ENCODE measurements at places on chromosomes 6 and 20.
A peak's percentile ranks its signal among the peaks of the same experiment; 100 is the strongest.

DNA sequence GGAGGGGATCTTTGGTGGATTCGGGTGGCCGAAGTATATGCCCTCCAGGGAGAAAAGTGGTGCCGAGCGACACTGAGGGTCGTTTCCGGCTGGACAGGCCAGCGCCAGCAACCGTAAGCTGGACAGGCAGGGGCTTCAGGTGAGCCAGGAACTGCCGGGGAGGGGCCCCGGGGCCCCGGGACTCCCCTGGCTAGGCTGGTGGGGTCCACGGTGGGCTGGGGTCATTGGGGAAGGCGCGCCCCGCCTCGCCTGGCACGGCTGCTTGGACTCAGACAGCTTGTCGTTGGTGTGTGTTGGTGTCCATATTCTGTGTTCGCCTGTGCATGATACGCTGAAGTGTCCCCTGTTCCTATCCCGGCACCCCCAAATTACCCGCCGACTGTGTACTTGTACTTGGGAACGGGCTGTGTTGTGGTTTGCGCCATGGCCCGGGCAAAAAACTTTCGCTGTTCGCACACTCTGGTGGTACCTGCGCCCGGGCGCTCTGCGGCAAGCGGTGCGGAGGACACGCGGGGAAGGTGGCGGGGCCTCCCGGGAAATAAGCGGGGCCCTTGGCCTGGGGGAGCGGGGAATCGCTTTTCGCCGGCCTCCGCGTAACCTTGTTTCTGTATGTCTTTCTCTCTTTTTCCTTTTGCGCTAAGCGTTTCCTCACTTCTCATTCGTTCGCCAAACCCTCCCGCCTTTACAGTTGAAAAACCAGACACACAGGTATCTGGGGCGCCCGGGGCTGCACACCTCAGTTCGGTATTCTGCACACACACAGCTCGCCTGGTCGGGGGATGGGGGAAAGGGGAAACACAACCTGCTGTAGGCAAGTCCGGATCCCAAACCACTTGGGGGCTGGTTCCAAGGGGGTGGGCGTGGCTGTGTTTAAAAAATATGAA, 3.2 kb downstream of the GNAS start:
- no peak for DNase-seq

GRCh38 chr20:801678-802077, 31.8 kb upstream of the FAM110A start:
- no peak for DNase-seq

DNA sequence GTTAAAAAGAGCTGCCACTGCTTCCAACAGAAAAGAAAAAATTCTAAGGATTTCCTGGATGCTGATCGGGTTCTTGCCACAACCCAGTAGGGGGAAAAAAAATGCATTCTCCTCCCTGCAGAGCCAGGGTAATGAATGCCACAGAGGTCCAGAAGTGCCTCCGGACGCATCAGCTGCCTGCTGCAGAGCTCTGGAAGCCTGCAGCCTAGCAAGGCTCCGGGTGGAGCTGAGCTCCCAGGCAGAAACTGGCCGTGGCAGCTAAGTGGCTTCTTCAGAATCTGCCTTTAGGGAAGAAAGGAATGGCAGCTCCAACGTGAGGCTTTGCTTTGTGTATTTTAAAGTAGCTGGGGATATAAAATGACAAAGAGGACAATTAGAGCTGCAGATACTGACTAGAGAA, 155.0 kb downstream of the CFAP61 start:
- DNase-seq: no peak

GRCh38 chr20:6940876-6941275, 173.4 kb downstream of the BMP2 start:
- no peak for DNase-seq

GRCh38 chr20:63567386-63568169, 6.5 kb downstream of the HELZ2 start:
- DNase-seq: peak; percentile 81

GRCh38 chr6:82264321-82264720, 16.8 kb upstream of the IBTK start:
- no peak for DNase-seq

DNA sequence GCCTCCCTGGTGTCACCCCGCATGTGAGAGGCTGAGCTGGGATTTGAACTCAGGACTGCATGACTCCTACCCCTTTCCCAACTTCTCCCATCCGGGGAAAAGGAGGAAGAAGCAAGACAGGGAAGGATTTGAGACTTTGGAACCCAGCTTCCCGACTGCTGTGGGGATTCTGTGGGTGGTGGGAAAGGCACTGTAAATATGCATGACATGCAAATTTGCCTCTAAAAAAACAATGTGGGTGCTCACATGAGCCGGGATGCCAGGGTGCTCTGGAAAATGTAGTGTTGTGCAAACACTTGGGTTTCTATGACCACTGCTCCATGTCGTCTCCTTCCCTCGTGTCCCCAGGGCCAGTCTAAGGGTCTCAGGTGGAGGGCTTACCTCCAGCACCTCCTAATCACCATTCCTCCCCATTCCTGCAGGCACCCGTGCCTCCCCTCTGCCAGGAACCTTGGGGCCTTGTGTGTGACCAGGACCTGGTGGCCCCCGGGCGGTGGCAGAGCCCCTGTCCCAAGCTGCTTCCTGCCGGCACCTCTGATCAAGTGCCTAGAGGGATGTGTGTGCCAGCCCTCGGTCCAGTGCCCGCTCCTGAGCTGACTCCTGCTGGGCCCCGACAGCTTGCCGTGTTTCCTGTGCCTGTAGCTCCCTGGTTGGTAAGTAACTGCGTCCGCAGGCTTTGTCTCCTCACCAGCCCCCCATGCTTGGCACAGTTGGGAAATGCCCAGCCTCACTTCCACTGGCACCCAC, 60.7 kb downstream of the DLGAP4 start:
- no peak for DNase-seq

DNA sequence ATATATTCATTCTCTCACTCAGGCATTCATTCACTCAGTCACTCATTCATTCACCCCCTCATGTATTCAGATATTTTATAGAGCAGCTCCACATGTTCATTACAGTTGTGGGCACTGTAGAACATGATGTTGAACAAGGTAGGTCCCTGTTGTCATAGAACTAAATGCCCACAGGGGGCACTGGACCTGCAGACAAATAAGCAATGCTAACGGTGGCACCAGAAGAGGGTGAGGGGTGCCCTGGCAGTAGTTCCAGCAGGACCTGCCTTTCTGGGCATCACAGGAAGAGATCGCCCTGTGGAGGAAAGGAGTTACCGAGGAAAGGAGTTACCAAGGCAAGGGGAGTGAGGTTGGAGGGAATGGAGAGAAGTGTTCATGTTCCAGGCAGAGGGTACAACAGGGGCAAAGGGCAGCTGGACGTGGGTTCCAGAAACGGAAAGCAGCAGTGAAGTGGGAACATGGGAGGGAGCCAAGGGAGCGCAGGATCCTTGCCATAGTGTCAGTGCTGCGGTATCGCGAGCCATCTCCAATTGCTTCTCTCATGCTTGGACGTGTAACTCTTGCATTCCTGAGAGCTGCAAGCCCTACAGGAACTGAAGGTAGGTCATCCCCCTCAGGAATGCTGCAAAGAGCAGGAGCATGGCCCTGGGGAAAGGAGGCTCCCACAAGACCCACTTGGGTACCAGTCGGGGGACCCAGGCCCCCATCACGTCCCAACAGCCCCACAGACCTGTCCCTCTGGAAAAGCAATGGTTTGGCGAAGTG, 128.2 kb downstream of the EDN3 start:
- peak; percentile 10 for DNase-seq

- no peak for DNase-seq
Measured at GRCh38 chr6:89580997-89581666, 57.4 kb downstream of the LYRM2 start.

DNA sequence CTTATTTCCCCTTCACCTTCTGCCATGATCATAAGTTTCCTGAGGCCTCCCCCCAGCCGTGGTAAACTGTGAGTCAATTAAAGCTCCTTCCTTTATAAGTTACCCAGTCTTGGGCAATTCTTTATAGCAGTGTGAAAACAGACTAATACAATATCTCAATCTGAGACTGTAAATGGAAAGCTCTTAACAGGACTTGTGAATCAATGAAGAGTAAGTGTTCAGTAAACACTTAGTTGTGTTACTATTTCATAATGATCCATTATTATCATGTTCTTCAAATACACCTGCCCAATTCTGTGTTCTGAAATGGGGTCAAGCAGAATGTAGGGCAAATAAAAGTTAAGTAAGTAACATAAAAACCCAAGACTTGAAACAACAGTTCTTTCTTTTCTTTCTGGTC, 266.2 kb downstream of the TENT5A start:
- no peak for DNase-seq

- DNase-seq: no peak
Measured at GRCh38 chr6:108564178-108564577, 3.5 kb downstream of the FOXO3 start.

- DNase-seq: no peak
Measured at GRCh38 chr6:90045535-90045934, 151.3 kb downstream of the GJA10 start.

DNA sequence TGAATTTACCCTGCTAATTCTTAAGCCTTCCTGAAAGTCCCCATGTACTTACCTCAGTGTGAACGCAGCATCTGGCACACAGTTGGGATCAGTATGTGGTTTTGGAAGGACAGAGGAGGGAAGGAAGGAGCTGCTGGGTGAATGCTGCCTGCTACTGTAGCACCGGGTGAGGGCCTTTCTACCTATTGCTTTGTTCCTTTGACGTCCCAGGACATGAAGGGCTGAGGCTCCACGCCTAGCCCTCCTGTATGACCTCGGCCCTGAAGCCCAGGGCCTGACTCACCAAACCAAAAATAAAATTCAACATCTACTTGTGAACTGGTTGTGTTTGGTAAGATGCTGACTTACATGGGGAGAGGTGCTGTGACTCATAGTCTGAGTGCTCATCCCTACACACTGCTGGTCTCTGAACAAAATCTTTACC, 51.1 kb downstream of the ARID1B start:
- peak; percentile 45 for DNase-seq

DNA sequence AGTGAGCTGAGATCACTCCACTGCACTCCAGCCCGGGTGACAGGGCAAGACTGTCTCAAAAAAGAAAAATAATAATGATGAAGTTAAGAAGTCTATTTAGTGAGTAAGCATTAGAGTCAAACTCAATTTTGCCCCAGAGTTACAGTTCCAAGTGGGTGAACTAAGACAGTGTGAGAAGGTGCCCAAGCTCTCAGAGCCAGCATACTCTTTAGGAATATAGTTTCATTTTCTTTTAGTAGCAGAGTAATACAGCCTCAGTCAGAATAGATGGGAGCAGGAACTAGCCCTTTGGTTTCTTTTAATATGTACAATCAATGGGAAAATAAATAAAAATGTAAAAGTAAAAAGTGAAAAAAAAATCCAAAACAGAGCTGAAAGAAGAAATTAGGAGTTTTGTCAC, 87.0 kb upstream of the ADGRF1 start:
- DNase-seq: no peak

DNA sequence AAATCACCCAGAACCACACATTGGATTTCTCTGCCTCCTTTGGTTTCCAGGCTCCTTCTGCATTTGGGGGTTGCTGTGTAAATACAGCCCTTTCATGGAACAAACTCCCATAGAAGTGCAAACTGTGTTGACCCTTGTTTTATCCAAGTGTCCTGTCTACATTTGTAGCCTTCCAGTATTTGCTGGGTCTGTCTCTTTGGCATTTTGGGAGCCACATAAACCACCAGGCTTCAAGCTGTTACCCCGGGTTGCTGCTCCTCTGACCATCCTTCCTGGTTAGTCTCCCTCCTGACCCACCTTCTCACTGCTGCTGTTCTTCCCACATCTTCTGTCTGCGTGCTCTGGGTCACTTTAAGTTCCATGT, 7.6 kb upstream of the MTHFD1L start:
- no peak for DNase-seq

DNA sequence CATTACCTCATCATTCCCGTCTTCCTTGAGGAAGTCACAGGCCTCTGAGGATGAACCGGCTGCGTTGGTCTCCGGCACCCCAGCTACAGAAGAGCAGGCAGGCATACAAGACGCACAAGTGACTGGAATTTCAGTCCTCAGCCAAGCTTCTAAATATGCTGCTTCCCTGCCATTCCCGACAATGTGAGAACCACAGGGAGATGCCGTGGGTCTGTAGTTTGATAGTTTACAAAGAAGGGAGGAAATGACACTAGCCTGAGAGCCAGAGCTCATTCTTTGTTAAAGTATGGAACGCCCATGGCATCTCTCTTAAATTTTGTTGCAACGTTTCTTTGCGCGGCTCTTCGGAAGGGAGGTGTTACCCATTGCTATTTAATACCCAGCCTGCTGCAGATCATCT, 25.7 kb downstream of the HEBP2 start:
- DNase-seq: no peak

GRCh38 chr6:134873500-134874388, 76.2 kb downstream of the ALDH8A1 start:
- DNase-seq: no peak

- DNase-seq: no peak
Measured at GRCh38 chr6:18500921-18501662, 113.9 kb downstream of the RNF144B start.

GRCh38 chr6:38988736-38989449, 59.7 kb upstream of the GLP1R start:
- no peak for DNase-seq

GRCh38 chr20:43911066-43911465, 3.6 kb upstream of the TOX2 start:
- DNase-seq: peak; percentile 6

DNA sequence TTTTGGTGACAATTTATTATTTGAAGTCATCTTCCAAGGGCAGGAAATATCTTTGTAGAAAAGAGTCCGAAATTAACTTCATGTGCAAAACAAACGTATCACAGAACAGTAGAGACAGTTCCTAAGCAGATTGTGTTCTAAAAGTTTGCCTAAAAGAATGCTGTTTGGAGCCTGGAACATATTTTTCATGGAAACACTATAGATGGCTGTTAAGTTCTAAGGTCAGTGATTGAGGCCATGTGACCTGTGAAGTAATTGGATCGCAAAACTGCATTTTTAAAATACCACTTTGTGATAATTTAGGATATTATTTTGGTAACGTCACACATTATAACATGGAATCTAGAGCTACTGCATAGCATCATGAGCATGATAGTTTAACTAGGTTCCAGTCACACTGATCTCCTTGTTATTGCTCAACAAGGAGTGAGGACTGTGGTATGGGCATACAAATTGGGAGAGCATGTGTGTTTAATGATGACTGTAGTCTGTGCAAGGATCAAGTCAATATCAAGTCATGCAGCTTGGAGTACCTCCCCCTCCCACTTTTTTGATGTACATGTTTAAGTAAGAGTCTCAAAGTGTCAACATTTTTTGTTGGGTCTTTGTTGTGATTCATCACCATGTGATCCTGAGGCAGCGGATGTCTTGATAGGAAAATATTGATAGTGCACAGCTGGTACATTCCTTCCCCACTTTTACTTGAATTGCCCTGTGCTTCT, 609.3 kb upstream of the CITED2 start:
- no peak for DNase-seq

Measured in inflammatory macrophage (primary cell).